Inflammatory macrophage treated with lipopolysaccharide for 4 hours (primary cell): ENCODE measurements at places on chromosomes 13 and 19.

DNA sequence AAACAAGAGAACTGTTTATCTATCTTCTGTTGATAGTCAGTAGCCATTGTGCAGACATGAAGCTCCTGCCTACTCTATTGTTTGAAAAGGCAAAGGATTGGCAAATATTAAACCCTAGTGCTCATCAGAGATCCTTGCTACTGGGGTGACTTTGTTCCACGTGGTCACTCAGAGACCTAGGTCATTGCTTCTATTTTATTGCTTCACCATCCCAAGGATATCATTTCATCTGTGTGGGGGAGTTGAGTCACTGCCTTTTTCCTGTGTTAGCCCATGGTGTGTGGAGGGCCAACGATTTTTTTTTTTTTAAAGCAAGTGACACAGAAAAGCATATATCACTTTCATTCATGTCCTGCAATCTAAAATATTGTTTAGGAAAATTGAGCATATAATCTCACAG lies 254.1 kb upstream of the RXFP2 start:
- peak; percentile 2 for DNase-seq

DNA sequence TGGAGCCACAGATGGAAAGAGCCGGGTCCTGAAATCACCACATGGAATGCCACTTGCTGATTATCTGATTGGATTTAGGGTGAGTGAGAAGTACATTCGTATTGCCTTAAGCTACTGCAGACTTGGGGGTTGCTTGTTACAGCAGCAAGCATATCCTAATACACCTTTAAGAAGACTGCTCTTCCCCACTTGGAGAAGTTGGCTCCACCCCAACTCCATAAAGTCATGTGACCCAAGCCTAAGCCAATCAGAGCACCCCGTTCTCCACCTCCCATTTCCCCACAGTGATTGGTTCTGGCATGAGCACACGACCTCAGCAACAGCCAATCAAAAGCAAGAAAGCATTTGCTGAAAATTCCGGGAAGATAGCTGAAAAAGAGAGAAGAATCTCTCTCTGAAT lies 23.1 kb downstream of the CACNA1A start:
- DNase-seq = no peak

DNA sequence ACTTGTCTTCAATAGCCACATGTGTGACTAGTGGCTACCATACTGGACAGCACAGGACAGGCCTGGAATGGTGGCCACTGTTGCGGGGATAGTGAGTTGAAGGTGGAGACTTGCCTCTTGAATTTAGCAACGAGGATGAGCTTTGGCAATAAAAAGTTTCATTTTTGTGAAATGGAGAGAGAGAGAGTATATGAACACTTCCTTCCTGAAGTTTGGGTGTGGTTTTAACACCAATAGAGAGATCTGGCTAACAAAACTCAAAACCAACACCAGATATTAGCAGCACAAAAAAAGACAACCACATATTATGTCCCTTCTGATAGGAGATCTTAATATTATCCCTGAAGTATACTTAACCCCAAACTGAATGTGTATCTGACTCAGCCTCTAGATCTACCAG lies 6.3 kb upstream of the LRFN3 start:
- peak; percentile 86 for DNase-seq

DNA sequence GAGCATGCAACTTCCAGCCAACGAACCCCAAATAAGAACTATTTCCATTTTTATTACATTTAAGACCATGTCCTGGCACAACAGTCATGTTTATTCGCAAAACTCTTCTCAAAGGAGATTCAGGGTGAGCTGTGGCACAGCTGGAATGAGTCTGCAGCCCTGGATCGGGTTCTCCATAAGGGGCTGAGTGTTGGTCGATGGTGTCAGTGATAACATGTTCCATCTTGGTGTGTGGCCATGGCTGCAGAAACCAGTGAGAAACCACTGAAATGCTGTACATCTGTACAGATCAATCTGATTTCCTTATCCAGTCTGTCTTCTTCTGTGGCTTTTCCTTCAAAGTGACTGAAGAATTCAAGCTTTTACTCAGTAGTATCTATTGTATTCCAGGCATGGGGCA lies 15.2 kb downstream of the FAM124A start:
- DNase-seq = no peak

DNA sequence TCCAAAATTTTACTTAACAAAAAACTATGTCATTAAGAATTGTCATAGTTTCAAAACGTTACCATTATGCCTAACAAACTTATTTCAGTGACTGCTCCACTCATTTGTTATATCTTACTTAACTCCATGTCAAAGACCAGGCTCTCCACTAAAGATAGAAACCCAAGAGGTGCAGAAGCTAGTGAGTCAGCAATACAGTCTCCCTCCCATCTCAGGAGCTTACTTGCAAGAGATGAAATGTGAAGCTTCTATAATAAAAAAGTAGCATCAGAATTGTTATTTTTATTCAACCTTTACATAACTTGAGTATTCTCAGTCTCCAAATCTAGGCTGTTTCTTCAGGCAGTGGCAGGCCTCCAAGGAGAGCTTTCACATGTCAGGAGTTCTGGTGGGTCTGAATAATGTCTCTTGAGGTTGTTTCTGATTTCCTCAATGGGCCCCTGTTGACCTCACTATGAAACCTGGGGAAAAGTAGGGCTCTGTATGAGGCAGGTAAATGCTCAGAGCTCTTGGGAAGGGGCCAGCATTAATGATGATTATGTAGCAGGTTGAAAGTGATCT lies 242.0 kb downstream of the NDFIP2 start:
- no peak for DNase-seq

DNA sequence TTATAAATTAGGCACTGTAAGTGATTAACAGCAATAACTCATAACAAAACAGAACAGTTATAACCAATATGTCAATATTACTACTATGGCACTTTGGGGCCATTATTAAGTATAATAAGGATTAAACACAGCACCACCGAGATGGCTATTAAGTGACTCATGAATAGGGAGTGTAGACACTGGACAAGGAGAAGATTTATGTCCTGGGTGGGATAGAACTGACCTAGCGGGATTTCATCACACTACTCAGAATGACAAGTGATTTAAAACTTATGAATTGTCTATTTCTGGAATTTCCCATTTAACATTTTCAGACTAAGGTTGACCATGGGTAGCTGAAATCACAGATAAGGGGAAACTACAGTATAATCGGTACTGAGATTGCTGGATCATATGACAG lies 79.0 kb upstream of the SLC7A1 start:
- DNase-seq = no peak

GRCh38 chr13:23434491-23434890 lies 989 bp upstream of the SACS start:
- no peak for DNase-seq

- no peak for DNase-seq
Measured at GRCh38 chr13:43475140-43475539, 311.6 kb downstream of the ENOX1 start.

- no peak for DNase-seq
Measured at GRCh38 chr13:45411631-45412030, 6.5 kb downstream of the SLC25A30 start.

- DNase-seq = no peak
Measured at GRCh38 chr19:49594993-49595818, 4.2 kb downstream of the PRR12 start.

- DNase-seq = no peak
Measured at GRCh38 chr13:89869312-89869711, 1478.2 kb upstream of the MIR17HG start.

- DNase-seq = no peak
Measured at GRCh38 chr13:89061821-89062220, 1390.7 kb downstream of the SLITRK5 start.

GRCh38 chr13:111227405-111227804 lies 93.0 kb upstream of the TEX29 start:
- DNase-seq = no peak

GRCh38 chr19:45468803-45469131 lies 971 bp downstream of the FOSB start:
- no peak for DNase-seq

DNA sequence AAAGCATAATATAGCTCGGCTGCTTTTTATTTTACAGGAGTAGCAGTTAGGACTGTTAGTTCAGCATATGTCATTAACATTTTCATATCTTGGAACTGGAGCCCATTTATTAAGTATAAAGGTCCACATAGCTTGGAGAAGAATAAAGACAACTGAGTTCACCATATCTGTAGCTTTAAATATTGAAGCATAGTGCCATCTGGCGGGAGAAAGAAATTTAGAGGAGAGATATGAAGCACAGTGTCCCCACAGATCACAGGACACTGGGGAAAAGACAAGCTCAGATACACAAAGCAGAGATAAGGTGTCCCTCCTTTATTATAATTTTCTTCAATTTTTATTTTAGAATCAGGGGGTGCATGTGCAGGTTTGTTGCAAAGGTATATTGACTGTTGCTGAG lies 104.7 kb upstream of the FREM2 start:
- peak; percentile 25 for DNase-seq

GRCh38 chr19:44806291-44806690 lies 2.6 kb upstream of the BCAM start:
- no peak for DNase-seq

- DNase-seq = no peak
Measured at GRCh38 chr13:47017476-47017875, 120.6 kb upstream of the HTR2A start.

DNA sequence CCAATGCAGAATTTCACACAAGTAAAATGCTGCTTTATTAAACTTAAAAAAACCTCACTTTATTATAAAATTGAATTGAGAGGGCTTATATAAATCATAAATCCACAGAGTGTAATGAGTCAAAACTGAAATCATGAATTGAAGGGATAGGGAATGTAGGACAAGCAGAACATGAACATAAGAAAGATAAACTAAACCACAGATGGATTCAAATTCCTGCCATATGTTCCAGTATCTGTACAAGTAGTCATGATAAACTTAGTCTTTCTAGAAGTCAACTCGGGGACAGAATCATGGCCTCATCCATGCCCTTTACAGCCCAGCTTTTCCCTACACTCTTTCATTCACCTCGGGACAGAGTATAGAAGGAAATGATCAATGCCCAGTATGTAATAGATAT lies 16.6 kb downstream of the LMO7 start:
- DNase-seq = no peak

- DNase-seq = peak; percentile 58
Measured at GRCh38 chr19:40908976-40909375, 26.9 kb upstream of the CYP2A7 start.

DNA sequence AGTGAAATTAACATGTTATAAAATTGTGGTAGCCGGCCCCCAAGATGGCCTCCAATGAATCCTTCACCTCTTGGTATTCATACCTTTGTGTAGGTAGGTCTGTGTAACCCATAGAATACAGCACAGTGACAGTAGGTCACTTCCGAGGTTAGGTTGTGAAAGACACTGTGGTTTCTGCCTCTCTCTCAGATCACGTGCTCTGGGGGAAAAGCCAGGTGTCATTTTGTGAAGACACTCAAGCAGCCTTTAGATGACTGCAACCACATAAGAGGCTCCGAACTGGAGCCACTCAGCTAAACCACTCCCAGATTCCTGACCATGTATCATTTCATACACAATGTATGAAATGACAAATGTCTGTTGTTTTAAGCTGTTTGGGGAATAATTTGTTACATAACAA lies 9.8 kb upstream of the USPL1 start:
- no peak for DNase-seq

DNA sequence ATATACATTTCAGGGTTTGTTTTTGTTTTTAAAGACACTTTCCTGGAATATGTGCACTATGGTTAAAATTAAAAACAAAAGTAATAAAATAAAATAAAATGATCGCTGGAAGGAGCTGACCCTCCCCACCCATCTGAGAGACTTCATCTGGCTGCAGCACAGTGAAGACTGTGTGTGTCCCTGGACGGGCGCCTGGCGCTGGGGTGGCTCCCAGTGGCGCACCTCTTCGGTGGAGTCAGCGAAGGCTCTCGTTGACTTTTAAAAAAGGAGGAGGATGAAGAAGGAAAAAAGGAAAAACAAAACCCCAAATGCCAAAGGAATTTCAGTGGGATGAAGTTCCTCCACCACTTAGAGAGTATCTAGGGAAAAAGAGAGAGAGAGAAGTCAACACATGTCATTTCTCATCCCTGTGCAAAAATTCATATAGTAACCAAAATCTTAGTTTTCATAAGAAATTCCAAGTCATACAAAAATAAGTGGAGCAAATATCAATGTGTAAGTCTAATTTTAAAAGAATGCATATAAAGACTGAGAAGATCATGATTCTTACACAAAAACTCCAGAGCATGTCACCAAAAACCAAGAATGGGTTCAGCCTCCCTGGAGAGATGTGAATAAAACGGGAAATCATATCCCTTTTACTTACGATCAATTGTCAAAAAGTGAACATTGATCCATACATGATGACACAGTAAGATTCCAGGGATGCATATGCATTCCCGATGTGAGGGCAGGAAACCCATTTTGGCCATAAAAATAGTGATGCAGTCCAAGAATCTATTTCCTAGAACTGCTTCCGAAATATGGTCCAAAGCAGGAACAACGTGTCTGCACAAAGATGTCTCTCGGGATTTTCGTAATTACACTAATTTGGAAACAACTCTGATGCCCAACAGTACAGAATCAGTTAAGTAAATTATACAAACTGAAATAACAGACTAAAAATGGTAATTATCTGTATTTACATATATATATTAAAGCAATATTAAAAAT lies 123.8 kb downstream of the STK24 start:
- DNase-seq = no peak

- DNase-seq = no peak
Measured at GRCh38 chr13:34675626-34676025, 266.4 kb upstream of the NBEA start.

- DNase-seq = no peak
Measured at GRCh38 chr19:3024870-3025548, 4.1 kb downstream of the TLE2 start.
